ENCODE measurements at places on chromosomes 6 and 20.

- peak; percentile 44 for DNase-seq
Measured at GRCh38 chr20:38764567-38765318, 16.5 kb downstream of the ACTR5 start.

- no peak for DNase-seq
Measured at GRCh38 chr6:44538807-44539201, 151.3 kb downstream of the CDC5L start.

DNA sequence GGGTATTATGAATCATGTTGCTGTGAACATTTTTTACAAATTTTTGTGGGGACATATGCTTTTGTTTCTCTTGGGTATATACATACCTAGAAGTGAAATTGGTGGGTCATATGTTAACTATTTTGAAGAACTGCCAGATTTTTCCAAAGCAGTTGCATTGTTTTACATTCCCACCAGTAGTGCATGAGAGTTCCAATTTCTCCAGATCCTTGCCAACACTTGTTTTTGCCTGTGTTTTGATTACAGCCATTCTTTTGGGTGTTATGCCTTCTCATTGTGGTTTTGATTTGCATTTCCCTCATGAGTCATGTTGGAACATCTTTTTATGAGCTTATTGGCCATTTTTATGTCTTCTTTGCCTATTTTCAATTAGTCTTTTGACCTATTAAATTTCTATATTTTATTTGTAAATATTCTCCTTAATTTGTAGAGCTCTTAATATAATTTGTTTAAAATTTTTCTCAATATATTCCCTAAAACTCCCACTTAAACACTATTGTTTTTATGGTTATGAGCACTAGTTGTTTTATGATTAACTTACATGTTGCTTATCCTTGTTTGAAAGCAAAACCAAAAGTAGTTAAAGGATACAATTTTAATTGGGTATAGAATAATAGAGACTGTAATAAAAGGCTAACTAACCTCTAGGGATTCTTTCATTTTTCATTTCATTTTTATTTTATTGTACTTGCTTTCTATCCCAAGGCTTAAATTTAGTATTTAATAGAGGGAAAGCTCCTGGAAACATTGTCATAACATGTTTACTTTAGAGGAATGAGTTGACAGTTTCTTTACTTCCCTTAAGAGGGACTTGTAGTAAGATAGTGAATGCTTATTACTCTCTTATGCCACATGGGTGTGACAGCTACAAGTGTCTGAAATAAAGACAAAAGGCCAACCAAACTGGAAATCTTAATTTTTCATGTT, 5.5 kb downstream of the UBR2 start:
- DNase-seq = peak; percentile 66

GRCh38 chr6:14058735-14059134, 58.8 kb upstream of the CD83 start:
- no peak for DNase-seq

GRCh38 chr6:168410554-168411011, 30.4 kb upstream of the SMOC2 start:
- DNase-seq = no peak

- DNase-seq = no peak
Measured at GRCh38 chr6:165987483-165988301, 180.0 kb downstream of the TBXT start.

GRCh38 chr6:130115036-130115435, 96.7 kb downstream of the L3MBTL3 start:
- DNase-seq = no peak

DNA sequence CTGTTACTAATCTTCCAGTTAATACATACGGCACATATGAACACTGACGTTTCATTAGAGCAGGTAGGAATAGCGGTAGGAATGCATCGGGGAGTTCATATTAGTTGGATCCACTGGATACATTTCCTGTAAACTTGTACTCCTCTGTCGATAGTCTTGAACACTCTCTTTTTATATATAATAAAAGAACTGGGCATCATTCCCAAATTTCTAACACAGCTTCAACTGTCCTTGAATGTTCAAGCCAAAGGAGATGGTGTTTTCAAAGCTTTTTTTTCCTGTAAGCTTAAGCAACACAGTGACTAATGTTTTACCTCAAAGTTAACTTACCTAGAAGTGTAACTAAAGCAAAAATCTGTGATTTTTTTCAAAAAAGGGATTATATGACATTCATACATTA, 195.3 kb downstream of the UTRN start:
- DNase-seq = no peak

- no peak for DNase-seq
Measured at GRCh38 chr6:12286373-12287110, 3.6 kb upstream of the EDN1 start.

GRCh38 chr6:111601886-111602285, 3.8 kb downstream of the TRAF3IP2 start:
- DNase-seq = no peak

DNA sequence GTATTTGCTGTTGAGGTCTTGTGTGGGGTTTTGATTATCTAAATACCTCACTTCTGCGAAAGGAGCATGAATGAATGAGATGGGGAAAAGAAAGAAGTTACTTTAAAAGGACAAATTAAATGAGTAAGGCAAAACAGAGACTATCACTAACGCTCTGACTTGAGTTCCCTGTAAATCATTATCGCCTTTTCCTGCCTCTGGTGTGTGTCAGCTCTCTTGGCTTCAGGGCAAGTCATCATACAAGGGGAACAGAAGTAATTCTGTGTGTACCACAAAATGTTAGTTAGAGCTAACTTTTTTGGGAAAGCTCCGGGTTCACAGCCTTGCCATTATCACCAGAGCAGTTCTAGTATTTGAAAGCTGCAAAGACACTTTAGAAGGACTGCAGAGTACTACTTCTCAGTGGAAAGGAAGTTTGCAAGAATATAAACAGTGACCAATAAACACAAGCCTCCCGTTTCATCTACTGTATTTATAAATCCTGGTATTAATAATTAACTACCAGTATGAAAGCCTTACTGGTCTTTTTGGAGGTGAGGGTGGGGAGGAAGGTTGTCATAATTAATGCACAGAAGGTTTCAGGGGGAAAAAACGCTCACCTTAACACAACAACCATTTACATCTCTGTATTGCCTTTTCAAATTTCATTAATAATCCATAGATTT, 1.2 kb downstream of the DZANK1 start:
- no peak for DNase-seq

- no peak for DNase-seq
Measured at GRCh38 chr20:5696011-5696559, 54.1 kb upstream of the SHLD1 start.

DNA sequence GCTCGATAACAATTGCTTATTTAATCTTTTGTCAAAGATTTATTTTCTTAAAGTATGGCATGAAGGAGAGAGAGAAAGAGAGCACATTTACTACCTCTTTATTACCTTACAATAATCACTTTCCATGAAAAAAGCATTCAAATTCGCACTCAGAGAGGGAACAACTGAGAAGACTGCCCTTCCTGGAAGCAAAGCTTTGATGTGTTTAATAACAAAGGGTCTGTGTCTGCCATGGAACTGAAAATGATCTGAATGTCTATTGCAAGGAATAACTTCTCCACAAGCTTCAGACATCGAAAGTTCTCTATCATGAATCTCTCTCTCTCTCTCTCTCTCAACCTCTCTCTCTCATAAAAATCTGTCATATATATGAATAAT, 308.9 kb downstream of the HDGFL1 start:
- no peak for DNase-seq

GRCh38 chr20:11457488-11457887, 460.2 kb upstream of the BTBD3 start:
- DNase-seq = no peak

- DNase-seq = no peak
Measured at GRCh38 chr6:138450445-138450844, 46.4 kb downstream of the HEBP2 start.

DNA sequence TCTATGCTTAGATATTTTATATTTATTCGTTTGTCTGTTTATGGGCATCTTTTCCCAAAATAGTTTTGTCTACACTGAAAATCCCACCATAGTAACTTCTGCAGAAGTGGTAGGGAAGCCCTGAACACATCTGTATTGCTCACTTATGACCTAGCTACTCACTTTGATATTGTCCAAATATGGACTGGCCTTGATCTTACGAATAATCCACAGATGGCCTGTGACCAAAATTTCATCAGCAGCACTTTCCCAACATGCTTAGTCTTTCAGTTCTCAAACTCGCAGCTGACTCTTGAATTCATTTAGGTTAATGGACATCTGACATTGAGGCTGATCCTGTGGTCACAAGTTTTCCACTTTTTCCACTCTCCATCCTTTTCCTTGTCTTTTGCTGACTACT, 80.8 kb upstream of the BEND3 start:
- no peak for DNase-seq

GRCh38 chr20:29744071-29744470, 1513.4 kb upstream of the DEFB115 start:
- no peak for DNase-seq

- DNase-seq = no peak
Measured at GRCh38 chr6:6596529-6597328, 8.2 kb downstream of the LY86 start.

DNA sequence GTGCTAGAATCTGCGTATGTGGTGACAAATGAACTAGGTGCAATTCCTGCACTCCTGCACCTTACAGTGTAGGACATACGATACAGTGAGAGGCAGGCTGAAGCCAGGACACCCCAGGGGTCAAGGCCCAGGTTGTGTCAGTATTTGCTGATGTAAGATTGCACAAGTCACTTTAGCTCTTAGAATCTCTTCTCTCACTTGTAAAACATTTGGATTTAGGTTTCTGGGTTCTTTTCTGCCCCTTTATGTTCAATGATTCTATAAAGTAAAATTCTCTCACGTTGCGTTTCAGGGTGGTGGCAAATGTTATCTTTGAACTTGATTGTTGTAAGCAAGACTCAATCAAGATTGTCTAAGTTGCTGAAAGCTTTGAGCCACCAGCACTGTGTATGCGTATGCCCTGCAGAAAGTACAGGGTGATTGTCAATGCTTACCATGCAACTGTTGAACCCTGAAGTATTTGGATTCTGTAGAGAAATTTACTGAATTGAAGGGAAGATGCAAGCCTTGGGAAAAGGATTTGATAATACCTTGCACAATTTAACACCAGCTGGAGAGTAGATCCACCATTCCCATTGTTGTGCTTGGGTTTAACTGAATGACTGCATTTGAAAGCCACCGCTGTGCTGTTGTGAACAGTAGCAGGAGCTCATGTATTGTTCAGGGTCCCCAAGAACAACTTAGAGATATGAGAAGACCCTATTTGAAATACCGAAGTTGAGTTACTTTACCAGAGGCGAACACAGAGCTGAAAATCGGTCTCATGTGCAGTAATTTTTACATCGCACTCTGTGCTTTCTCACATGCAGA, 106.1 kb upstream of the CITED2 start:
- no peak for DNase-seq

- peak; percentile 52 for DNase-seq
Measured at GRCh38 chr6:83065511-83066192, at the start of gene UBE3D. Gene UBE3D, minus strand, starts transcription at chr6:83065841. Its CDS starts 123 bp downstream, at chr6:83065718.

GRCh38 chr20:45918182-45918737, 6.3 kb upstream of the PLTP start:
- DNase-seq = no peak

DNA sequence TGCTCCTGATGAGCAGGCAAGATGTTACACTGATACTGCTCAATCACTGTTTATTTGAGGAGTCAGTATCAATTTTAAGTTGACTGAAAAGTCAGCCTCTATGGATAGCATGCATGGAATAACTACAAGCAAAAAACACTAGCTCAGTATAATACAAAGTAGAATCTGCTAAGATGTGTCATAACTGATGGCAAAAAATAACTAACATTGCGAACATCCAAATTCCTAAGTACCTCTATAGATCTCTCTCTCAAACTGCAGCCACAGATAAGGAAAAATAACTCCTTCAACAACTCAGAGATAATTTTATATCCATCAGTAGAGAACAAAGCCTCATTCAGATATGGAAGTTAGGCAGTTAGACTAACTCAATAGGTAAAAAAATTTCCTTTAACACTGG, 16.3 kb downstream of the HDAC2 start:
- no peak for DNase-seq

GRCh38 chr20:1622450-1622849, 2.6 kb upstream of the SIRPB1 start:
- DNase-seq = no peak

GRCh38 chr20:24837781-24838450, 111.2 kb upstream of the CST7 start:
- peak; percentile 14 for DNase-seq

DNA sequence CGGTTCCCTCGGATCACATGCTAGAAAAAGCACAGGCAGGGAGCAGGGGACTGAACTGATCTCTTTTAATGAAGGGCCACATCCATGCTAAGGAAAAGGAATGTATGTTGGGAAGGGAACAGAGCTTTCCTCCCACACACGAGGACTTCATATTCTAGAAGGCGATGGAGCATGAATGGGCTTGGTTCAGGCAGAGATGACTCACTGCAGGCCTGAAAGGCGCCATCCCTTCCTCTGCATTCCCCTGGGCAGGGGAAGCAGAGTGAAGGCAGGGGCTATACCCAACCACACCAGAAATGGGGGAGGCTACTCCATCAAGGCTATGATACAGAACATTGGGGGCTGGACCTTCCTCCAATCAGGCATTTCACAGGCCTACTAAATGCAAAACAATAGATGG, 30.6 kb downstream of the ELMO2 start:
- DNase-seq = no peak

GRCh38 chr20:38032585-38033329, 499 bp downstream of the TTI1 start:
- DNase-seq = no peak

DNA sequence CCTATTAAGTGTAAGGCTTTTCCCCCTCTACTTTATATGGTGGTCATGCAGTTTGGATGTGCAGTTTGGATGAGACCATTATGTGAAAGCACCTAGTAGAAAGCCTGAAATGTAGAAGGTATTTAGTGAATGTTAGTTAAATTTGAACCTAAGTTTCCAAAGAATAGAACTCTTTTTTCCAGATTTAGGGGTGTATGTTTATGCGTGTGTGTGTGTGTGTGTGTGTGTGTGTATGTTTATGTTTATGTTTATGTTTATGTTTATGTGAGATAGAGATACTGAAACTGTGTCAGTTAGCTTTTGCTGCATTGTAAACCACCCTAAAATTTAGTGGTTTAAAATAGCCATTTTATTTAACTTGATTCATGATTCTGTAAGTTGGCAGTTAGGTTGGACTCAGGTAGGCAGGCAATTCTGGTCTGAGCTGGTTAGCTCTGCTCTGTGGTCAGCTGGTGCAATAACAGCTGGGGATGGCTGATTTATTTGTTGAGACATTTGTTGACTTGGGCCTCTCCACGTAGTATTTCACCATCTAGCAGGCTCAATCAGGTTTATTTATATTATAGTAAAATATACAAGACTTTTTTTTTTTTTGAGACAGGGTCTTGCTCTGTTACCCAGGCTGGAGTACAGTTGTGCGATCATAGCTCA, 54.0 kb downstream of the STK4 start:
- DNase-seq = no peak

GRCh38 chr6:38755207-38755606, 40.1 kb downstream of the DNAH8 start:
- DNase-seq = no peak

DNA sequence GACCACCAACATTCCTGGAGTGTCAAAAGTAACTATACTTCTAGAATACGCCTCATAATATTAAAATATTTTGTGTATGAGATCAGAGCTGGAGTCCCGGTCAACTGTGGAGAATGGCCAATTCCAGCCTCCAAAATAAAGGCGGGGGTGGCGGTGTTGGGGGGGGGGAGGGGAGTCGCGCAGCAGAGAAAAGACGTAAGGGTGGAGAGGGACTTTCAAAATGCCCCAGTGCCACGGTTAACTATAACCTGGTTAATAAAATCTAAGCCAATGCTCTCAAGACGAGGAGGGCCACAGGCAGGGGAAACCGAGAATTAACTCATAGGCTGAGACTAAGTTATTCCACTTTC, 1.3 kb downstream of the NUP153 start:
- peak; percentile 52 for DNase-seq

GRCh38 chr6:124991764-124992295, 29.6 kb downstream of the RNF217 start:
- DNase-seq = no peak
